ENCODE measurements at places on chromosomes 12 and 14.

DNA sequence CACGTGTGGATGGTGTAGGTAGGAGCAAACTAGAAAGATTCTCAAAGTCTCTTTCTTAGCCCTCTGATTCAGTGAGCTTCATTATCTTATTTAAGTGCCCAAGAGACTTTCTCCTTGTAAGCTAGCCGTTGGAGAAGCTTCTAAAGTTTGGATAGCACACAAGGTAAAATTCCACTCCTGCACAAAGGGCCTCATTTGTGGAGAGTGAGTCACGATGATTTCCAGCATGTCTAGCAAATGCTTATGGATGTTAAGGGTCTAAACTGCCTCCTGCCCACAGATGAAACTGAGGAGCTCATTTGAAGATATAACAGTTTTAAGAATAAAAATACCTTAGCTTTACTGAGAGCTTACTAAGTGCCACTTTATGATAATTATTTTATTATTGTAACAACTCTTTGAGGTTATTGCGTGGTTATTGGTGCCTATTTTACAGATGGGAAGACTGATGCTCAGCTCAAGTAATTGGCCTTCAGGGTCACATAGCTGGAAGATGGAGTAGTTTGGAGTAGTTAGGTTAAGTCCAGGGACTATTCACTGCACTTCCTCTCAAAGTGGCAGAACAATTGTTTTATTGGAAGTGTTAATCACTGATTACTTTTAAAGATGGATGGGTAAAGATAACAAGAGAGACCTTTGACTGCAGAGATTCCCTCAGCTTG, 78.7 kb upstream of the HIF1A start:
- DNase-seq: no peak

GRCh38 chr14:21267886-21268616, 1.2 kb downstream of the HNRNPC start:
- DNase-seq: no peak

GRCh38 chr14:103045371-103045869, 11.9 kb downstream of the CDC42BPB start:
- no peak for DNase-seq

DNA sequence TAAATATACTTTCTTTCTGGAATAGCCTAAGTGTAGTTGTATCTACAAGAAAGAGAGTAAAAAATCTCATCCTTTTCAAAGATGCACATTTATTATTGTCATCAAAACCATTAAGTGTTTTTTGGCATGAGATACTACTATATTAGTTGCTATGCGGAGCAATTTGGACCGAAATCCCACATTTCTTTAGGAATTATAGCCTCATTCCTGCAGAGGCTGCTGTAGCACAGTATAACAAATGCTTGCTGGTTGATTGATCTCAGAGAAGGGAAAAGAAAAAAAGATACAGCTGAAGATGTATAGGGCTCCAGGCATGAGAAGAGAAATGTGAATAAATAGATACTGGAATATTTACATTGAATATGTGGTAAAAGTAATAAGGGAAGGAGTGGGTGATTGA, 36.0 kb downstream of the RHOJ start:
- no peak for DNase-seq

GRCh38 chr14:81178063-81178462, 42.7 kb downstream of the GTF2A1 start:
- no peak for DNase-seq

DNA sequence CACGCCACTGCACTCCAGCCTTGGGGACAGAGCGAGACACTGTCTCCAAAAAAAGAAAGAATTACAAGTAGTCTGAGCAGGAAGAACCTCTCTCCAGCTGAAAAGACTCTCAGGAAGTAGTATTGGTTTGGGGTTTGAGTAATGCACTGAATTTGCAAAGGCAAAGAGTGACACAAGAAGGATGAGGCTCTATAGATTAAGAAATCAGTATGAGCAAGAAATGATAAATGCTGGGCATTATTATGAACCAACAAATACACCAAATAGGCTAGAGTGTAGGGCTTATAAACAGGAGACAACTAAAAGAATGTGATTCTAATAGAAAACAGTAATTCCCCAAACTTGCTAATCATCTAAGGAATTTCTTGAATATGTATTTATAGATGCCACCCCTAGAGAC, 2.6 kb upstream of the SLC35E3 start:
- DNase-seq: no peak

DNA sequence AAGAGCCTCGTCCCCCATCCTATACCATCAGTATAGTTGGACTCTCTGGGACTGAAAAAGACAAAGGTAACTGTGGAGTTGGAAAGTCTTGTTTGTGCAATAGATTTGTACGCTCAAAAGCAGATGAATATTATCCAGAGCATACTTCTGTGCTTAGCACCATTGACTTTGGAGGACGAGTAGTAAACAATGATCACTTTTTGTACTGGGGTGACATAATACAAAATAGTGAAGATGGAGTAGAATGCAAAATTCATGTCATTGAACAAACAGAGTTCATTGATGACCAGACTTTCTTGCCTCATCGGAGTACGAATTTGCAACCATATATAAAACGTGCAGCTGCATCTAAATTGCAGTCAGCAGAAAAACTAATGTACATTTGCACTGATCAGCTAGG, 13.6 kb downstream of the ARHGAP5 start:
- DNase-seq: no peak

DNA sequence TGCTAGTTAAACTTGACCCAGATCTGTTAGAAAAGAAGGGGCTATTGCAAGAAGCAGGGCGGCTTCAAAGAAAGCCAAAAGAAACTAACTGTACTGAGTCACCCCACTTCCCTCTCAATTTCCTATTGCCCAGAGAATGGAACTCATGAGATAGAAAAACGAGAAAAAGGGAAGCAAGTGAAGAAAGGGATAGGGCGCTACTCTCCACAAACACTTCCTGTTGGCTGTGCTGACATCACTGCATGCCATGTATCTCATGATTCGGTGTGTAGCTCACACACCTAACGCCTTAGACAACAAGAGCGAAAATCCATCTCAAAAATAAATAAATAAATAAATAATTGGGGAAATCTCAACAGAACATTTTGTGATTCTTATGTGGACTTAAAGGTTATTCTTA, 13.0 kb upstream of the P2RX4 start:
- no peak for DNase-seq

DNA sequence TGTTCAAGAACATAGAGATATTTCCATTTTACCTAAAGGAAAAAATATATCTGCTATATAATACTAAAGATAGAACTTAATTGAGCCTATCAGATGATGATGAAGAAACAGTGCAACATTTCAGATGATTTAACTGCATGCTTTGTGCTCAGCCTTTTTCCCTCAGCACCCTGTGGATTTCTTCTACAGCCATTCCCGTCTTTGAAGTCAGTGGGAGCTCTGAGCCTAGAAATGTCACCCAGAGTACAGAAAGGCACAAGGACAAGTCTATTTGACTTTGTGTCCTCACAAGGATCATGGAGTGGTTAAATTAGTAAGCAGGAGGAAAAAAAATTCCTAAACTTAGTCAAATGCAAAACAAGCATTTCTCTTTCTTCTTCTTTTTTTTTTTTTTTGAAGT, 994.0 kb upstream of the FLRT2 start:
- DNase-seq: no peak

DNA sequence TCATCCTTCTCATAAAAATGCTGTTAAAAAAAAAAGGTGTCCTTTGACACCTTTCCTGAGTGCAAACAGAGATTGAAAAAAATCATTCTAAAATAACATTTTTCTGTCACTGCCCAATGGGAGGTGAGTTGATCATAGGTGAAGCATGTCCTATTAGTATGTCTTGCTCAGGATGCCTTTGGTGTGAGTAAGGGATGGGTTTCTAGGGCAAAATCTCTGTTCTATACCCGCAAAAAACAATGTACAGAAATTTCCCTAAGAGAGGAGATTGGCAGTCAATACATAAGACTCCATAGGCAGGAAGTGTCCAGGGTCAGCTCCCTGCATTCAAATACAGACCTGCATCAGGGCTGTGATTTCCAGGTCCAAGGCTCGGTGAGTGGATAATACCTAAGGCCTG, 195.2 kb downstream of the DAD1 start:
- DNase-seq: no peak

- no peak for DNase-seq
Measured at GRCh38 chr12:71475280-71475679, 35.7 kb downstream of the LGR5 start.

- no peak for DNase-seq
Measured at GRCh38 chr12:27367078-27367477, 34.4 kb downstream of the BMAL2 start.

DNA sequence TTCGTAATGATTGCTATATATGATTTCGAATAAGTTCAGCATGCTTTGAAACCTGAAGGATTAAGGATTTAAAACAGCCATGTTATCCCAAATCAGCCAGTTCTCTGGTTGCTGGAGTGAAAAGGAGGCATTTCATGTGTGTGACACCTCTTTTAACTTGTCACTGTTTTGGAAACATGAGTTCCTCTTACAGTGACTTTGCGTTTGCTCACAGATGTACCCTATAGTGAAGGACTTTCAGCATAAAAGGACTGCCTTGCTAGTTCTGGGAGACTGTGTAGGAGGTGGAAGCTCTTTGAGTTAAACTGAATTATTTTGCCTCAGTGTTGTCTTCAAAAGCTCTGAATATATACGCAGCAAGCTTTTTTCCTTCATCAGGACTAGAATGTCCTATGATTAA, 7.6 kb downstream of the RNASE11 start:
- no peak for DNase-seq

GRCh38 chr12:92027701-92028440, 117.8 kb downstream of the BTG1 start:
- DNase-seq: no peak

GRCh38 chr12:114903083-114903691, 219.2 kb upstream of the TBX3 start:
- no peak for DNase-seq

DNA sequence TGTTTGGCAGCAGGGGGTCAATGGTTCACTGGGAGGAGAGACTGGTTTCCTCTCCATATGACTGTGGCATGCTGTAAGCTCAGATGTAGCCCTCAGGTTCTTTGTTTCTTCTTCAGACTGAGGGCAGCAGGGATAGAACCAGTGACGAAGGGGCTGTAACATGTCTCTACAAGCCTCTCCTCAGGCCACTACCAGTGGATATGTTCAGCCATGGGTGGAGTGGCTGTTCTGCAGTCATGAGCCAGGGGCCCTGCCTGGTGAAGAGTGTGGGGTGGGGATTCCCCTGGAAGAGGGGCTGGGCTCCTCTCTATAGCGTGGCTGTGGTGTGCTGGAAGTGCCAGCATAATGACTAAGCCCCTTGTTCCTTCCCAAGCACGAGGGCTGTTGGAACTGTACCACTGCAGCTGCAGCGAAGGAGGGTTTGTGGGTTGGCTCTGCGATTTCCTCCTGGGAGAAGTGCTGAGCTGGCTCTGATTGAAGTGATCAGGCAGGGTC, 55.8 kb downstream of the CMAS start:
- no peak for DNase-seq

- DNase-seq: no peak
Measured at GRCh38 chr12:77060883-77061240, 4.5 kb downstream of the E2F7 start.

DNA sequence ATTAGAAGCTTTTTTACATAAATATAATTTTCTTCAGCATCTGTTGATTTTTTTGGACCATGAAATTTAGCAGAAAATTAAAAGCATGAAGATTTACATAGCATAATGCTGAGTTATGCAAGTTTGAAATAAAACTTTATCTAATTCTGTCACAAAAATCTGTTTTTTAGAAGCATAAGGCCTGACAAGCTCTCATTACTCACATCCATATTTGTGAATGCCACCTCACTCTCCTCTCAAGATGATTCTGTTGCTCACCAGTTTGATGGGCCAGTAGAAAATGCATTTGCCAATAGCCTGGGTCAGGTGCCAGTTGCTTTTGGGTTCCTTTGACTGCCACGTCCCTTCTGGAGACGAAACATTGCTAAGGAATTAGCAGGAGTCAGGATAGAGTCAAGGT, 181.5 kb upstream of the ATP2B1 start:
- DNase-seq: no peak

DNA sequence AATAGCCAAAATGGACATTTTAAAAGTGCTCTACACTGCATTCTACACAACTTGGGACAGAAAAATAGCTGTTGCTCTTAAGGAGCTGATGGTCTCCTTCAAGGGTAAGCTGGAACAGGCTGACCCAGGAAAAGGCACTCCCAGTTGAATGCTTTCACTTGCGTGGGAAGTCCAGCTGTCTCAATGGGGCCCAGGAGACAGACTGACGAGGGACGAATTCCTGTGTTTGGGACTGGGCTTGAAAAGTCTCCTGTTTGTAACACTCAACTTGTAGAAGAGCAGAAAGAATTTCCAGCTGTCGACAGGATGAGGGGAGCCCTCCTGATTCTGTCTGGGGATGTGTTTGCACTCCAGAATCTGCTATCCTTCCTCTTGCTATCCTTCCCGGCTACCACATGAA, 180.8 kb downstream of the ZFP36L1 start:
- no peak for DNase-seq

GRCh38 chr12:30286345-30286926, 409.2 kb downstream of the IPO8 start:
- DNase-seq: no peak

GRCh38 chr14:73723797-73724661, 9.8 kb upstream of the PNMA1 start:
- DNase-seq: no peak

DNA sequence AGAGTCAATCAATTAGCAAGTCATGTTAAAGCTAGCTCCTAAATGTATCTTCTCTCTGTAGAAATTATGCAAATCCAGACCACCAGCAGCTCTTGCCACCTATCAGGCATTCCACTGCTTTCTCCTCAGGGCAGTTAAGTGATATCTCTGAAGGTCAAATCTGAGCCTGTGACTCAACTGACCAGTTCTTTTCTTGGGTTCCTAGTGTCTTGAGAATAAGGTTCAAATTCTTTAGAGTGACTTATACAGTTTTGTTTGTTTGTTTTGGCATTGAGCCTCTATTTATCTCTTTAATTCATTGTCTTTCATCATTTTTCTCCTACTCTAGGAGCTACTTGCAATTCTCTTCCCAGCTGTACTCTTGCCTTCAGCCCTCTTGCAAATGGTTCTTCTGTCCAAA, 2.5 kb upstream of the LRIG3 start:
- no peak for DNase-seq

- no peak for DNase-seq
Measured at GRCh38 chr12:119843100-119843499, 34.0 kb downstream of the CIT start.

DNA sequence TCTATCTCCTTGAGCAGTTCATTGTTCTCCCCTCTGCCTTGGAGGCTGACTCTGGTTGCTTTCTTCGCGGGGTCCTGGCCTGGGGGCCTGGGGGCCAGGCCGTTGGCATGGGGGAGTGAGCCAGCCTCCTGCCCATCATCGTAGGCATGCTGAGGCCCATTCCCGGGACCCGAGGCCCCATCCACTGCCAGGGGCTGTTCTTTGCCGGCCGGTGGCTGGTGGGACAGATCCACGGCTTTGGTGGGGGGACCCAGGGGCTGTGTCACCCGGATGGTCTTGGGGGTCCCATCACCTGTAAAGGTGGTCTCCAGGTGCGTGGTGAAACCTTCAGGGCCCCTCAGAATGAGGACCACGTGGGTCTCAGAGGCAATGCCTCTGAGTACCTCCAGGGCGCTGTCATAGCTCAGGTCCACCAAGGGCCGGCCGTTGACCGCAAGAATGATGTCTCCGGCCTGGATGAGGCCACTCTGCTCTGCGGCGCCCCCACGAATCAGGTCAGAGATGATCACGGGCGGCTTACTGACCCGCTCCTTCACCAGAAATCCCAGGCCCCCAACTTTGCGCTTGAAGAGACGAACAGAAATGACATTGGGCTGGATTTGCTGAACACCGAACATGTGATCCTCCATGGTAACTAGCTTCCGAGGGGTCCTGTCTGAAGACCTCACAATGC, 30.8 kb downstream of the NOS1 start:
- no peak for DNase-seq

GRCh38 chr12:65902500-65902899, 78.2 kb downstream of the HMGA2 start:
- no peak for DNase-seq
